ENCODE measurements at places on chromosomes 4 and X.

DNA sequence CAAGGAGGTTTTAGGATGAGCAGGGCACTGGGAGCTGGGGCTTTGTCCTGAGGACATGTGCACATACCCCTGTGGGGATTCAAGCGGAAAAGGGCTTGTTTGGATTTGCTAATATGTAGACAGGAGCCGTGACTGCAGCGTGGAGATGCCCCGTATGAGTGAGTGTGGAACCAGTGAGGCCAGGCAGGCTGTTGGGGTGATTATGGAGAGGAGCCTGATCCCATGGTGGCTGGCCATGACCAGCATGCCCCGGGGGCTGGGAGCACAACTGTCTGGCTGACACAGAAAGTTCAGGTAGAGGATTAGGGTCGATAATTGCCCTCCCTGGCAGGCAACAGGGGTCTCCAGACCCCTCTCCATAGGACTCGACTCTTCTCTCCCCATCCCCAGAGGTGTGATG, 68.8 kb upstream of the STX18 start:
- no peak for DNase-seq

DNA sequence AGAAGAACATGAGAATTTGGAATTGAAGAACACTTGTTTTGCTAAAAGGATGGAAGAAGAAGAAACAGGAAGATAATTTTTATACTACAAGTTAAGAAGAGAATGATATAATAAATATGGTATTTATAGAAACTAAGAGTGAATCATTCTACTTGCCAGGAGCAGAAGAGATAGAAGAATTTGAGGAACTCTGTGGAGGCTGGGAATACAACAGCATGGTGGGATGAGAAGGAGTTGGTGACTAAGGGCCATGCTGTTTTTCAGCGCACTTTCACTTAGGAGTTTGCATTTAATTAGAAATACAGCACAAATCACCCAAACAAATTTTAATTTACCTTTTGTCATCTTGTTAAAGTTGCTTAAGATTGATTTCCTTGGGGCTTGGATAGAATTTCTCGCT, 20.5 kb downstream of the HADH start:
- no peak for DNase-seq

GRCh38 chr4:17578482-17578891, 1.5 kb downstream of the LAP3 start:
- DNase-seq = no peak

GRCh38 chr4:141425124-141425523, 204.4 kb downstream of the ZNF330 start:
- DNase-seq = no peak

DNA sequence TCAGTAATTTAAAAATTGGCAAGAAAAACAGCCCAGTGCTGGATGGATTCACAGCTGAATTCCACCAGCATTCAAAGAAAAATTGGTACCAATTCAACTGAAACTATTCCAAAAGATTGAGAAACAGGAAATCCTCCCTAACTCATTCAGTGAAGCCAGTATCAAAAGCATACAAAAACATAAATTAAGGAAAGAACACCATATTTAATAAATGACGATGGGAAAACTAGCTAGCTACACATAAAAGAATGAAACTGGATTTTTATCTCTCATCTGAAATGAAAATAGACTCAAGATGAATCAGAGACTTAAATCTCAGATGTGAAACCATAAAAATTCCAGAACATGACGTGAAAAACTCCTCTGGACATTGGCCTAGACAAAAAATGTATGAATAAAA, 516.8 kb upstream of the SPANXN1 start:
- DNase-seq = no peak

DNA sequence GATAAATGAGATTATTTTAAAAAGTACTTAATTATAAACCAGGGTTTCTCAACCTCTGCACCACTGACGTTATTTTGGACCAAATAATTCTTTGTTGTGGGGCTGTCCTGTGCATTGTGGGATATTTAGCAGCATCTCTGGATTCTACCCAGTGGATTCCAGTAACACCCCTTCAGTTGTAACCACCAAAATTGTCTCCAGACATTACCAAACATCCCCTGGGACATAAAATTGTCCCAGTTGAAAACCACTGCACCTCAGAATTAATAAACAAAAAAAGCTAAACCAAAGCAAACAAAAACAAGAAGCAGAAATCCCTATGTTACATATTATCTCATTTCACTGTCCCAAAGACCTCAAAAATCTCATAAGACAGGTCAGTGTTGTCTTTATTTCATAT, 54.2 kb upstream of the GIMD1 start:
- DNase-seq = no peak
